ENCODE measurements at places on chromosomes 5 and 9.

- DNase-seq = peak; percentile 23
These were observed 34.2 kb downstream of the CDC14B start for GRCh38 chr9:96585426-96585825.

DNA sequence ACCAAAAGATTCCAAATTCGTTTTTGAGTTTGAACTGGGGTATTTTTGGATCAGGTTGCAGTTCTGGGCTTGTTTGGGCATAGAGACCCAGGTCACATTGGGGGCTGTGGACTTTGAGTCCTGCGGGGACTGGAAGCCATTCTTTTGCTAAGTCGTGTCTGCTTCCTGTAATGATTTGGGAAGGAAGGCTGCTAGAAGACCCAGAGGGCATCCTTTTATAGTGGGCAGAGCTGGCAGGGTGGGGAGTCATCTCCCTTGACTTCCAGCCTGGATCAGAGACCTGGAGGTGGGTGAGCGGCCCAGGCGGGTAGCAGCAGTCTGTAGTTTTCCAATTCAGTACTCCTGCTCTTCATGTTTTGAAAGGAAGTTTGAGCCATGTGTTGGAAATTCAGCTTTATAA lies 11.3 kb downstream of the ZNF618 start:
- DNase-seq = no peak

DNA sequence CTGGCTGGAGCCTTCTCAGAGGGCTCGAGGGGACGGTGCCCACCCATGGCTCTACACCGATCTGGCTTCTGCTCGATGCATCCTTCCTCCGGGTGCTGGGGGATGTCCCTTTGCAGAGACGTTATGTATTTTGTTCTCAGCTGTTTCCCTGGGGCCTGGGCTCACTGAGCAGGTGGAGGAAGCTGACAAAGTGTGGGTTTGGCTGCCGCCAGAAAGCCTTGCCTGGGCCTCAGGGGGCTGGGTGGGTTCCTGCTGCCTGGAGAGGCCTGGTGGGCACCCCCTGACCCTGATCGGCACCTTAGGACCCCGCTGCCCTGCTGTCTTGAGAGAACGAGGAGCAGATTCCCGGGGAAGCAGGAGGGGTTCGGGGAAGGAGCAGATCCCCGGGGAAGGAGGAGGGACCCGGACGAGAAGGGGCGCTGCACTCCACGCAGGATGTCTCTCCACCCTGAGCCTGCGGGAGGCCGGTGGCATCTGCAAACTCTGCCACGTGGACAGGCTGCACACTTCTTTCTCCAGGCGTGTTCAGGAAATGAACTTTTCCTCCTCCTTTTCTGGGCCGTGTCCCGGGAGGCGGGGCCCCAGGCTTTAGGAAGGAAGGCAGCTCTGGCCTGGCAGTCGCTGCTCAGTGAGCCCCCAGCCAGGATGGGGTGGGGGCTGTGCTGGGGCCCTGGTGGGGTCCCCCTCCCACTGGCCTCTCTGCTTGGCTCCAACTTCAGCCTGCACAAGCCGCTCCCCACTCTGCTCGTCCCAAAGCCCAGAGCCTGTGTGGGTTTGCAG lies 148.9 kb downstream of the RXRA start:
- DNase-seq = peak; percentile 93

DNA sequence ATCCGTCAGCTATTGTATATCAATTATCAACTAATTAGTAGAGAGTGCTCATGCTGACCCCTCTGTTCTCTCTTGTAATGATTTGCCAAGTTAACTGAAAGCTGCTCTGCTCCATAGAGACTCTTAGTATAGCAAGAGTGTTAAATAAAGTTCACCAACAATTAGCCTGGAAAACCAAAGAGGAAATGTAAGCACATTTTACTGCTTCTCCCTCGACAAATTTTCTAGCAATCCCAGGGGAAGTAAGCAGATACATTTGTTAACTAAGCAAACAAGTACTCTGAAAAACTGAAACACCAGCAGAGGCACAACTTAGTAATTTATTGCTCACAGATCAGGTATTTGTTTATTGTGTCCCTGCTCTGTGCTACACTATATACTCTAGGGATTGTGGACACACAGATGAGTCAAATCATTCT lies 162.2 kb downstream of the GLIS3 start:
- DNase-seq = peak; percentile 63

DNA sequence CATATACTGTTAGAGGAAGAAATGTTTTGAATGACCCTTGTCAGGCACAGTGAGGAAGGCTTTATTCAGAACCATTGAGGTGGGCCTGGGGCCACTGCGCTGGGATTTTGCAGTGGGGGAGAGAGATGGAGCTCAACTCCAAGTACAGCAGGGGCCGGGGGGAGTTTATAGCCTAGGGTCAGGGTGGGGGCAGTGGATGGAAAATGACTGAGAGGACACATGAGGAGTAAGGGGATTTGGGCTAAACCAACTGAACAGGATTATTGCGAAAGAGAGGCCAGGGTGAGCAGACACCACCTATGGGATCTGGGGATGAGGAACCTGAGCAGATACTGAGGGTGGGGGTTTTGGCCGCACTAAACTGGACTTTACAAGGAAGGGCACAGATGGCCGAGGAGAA lies 6.3 kb downstream of the CEP72 start:
- DNase-seq = no peak

DNA sequence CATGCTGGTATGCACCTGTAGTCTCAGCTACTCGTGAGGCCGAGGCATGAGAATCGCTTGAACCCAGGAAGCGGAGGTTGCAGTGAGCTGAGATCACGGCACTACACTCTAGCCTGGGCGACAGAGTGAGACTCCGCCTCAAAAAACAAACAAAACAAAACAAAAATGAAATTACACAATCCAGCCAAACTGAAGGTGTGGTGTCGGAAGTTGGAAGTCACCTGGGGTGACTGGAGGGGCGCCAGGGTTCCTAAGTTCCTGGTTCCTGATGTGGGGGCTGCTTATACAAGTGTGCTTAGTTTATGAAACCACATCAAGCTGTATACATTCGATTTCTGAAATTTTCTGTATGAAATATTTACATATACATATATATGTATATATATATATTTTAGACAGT lies 3.7 kb upstream of the DOLPP1 start:
- no peak for DNase-seq

GRCh38 chr9:137233143-137233980 lies 2.7 kb downstream of the SLC34A3 start:
- DNase-seq = no peak

DNA sequence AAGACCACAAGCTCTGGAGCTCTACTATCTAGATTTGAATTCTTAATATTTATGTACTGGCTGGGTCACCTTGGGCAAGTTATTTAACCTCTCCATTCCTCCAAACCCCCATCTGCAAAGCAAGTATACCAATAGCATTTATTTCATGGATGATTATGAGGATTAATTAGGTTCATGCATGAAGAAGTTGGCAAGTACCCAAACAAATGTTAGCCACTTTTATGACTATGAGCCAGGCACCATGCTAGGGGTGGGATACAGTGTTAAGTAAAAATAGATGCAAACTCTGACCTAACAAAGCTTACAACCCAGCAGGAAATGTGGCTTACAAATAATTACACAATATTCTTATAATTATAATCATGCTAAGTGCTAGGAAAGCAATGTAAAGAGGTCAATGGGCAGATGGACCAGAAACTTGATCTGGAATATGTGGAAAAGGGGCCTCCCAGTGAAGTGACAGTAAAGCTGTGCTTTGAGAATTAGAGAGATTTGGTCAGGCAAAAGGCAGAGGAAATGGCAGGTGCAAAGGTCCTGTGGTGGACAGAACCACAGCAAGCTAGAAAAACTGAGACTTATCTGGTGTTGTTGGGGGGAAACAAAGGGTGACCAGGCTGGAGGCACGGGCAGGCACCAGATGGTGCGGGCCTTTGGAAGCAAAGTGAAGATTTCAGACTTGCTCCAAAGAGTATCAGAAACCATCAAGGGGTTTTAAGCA lies 525.2 kb upstream of the TRPC7 start:
- no peak for DNase-seq

DNA sequence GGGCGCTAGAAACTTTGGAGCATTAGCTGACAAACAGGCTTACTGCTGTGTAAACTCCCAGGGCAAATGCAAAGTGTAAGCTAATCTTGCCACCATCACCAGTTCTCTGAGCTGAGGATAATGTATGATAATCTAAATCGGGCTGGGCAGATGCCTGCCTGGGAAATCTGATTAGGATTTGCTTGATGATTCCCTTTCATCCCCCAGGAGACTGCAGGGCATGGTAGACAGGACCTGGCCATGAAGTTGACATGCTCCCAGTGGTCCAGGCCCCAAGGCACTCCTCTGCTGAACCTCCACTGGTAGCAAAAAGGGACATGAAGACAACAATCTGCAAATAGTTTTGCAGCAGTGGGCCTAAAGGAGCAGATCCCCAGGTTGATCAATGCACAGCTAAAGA lies 317.5 kb downstream of the SPOCK1 start:
- no peak for DNase-seq

DNA sequence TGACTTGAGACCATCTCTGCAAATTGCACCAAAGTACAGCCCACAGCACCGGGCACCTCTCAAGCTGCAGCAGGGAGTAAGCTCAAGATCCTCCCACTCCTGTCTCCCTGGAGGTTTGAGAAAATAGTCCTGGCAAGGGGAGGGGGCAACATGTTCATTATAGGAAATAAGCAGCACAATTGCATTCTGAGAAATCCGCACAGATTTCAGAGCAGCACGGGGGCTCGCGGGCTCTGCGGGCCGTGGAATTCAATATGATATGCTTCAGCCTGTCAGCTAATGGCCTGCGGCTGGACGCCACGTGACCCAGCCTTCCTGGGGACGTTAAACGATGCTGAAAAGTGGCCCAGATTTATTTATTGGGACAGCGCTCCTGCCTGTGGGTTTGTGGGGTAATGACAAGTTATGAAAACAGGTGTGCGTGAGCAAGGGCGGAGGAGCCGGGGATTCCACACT lies 156.4 kb downstream of the DAB2IP start:
- DNase-seq = no peak

DNA sequence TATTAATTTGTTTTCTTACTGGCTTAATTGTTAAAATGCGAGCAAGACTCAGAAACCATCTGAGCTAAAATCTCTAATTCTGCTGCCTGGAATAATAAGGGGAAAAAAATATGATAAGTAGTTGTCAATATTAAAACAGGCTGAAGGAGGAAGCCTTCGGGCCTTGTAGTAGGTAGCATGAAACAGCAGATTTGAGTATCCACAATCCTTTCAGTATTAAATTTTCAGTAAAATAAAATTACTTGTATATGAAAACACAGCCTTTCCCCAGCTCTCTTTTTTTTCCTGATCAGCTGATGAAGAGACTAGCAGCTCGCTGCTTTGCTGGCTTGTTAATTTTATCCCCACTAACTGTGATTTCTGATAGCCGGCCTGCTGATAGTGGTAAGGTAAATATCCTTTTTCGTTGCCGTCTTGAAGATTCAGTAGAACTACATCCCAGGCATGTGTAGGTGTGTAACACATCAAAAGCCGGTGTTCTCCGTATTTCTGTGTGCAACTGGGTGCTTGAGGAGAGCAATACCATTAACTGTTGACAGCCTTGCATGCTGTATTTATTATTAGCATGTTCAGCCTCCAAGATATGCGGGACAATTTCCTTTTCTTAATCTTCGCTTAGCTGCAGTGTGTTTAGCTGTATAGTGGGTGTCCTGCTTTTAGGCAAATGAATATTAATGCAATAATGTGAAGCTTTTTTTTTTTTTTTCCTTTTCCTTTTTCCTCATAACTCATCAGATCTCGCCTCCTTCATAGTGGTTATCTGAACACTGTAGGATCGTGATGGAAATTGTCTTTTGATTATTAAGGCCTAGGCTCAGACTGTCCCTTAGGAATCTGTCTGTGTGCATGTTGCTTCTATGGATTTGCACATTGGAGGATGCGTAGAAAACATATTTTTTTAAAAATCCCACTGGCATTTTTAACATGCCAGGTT lies 144.6 kb downstream of the SMARCA2 start:
- DNase-seq = peak; percentile 5

DNA sequence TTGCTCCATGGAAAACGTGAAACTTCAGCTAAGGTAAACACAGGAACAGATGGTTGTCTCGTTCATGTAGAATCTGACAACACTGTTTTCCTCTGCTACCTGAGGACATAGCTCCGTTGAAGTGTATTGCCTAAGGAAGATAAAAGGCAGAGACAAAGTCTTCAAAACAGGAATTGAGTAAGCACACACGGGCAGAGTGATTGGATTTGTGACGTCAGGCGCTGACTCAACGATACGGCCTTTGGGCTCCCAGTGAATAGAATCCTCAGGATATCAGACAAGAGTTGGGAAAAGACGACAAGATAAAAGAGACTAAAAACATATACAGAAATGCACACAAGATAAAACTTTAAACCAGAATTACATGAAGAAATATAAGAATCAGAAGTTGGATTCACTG lies 787.1 kb upstream of the CTNND2 start:
- no peak for DNase-seq
